ENCODE measurements at places on chromosomes 6 and 20.

- DNase-seq: no peak
Observed at GRCh38 chr6:23181356-23182110, 612.2 kb downstream of the HDGFL1 start.

- no peak for DNase-seq
Observed at GRCh38 chr6:36154286-36154685, 24.0 kb downstream of the MAPK13 start.

GRCh38 chr6:128446497-128446896 lies 73.9 kb downstream of the PTPRK start:
- DNase-seq: no peak

- no peak for DNase-seq
Observed at GRCh38 chr20:32333181-32333987, 24.7 kb upstream of the ASXL1 start.

DNA sequence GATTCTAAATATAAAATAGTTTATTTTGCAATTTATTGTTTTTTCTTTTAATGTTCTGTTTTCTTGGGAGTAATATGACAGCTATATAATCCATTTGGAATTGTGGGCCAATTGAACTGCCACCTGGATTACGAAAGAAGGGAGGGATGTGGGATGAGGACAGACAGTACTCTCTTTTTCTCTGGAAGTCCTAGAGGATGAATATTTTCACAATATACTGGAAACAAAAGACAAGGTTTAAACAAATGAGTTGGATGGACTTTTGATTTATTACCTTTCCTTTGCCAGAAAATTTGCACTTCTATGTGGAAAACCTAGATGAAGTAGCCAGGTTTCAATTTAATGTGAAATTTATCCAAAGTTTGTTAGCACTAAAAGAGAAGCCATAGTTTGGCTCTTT lies 325.5 kb upstream of the IMPG1 start:
- DNase-seq: no peak

GRCh38 chr6:360764-361373 lies 30.7 kb upstream of the IRF4 start:
- no peak for DNase-seq

DNA sequence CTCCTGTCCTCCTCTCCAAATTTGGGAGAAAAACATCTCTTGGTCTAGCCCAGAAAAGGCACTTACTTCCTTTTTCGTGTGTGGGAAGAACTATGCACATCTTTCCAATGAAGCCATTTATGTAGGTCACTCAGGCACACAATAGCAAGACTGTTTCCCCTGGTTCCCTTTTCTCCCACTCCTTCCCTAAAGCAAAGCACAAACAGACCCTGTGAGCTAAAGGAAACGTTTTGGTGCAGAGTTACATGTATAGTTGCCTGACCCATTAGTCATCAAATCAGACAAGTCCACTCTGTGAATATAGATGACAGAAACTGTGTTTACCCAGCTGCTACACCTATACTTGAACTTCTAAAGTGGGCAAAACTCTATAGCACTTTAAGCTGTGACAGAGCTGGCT lies 474.6 kb downstream of the COL12A1 start:
- DNase-seq: no peak

DNA sequence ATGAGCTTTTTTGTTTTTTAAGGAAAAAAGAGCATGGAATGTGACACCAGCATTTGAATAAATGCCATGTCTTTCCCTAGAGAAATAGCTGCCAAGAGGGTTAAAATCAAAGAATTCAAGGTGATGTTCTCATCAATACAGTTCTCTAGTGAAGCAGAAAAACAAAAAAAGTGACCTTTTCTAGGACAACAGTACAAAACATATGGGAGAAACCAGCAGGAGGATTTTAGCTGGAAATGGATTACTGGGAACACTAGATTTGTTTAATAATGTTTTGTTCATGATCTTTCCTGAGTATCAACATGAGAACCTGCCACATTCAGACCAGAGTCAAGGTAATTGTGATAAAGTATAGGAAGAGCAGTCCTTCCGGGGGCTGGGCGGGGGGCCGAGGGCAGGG lies 372.2 kb downstream of the LMBRD1 start:
- no peak for DNase-seq

DNA sequence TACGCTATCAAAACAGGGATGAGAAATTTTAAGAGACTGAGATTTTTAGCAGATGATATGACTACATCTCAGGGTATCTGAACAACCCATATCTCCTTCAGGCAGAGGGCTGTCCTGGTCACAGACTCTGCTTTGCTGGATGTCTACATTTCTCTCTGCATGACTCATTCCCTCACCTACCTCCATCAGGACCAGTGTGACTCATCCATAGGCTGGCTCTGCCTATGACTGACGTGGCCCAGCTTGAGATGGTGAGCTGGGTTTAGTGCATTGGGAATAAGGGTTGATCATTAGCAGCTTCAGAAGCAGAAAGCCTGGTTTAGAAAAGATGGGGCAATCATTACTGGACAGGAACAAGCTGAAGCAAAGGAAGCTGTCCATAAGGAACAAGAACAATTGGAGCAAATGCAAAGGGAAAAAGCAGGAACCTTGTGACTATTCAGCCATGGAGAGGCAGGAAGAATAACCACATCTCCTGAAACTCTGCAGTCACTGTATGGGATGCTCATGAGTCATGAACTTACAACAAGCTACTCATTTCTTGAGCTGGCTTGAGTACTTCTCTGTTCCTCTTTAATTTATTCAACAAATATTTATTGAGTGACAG lies 86.4 kb upstream of the CBLN4 start:
- DNase-seq: no peak

DNA sequence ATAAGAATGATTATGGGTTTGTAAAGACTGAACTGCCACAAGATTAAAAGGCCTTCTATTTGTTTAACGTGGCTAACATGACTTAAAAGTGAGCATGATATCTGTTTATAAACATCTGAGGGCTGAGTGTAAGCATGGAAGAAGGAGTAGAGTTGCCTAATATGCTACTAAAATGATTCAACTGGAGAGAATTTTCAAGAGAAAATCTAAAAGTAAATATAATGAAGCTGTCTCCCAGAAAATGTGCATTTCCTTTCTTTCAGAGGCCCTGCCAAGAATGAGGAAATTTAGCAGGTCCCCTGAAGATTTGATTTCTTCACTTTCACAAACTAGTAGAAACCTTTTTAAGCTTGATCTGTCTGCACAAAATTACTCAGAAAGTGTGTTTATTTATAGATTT lies 4.2 kb upstream of the EYA4 start:
- no peak for DNase-seq

GRCh38 chr6:75205776-75206575 lies at the start of gene COL12A1:
Gene COL12A1, minus strand, starts transcription at chr6:75206053. Its CDS starts 3,261 bp downstream, at chr6:75202792.
- no peak for DNase-seq

DNA sequence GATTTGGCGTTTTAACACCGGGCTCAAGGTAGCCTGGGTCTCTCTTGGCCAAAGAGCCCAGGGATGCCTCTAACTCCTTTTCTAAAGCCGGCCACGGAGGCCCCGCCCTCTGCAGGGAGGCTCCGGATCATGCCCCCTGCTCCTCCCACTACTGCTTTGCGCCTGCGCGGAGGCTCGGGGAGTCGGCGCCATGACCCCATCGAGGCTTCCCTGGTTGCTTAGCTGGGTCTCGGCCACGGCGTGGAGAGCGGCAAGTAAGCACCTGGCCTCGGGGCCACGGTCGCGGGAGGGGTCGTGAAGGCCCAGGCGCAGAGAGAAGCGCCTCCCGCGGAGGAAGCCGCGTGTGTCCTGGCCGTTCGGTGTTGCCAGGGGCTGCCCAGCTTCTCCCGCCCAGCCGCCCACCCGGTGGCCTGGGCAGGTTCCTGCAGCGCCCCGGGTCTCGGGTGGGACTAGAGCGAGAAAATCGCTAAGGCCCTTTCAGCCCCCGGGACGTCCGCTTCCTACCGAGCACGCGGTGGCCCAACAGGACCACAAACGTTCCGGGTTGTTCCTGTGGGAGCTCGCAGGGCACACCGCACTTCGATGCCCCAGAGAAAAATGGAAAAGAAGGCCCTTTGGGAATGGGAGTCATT lies at the start of gene SDHAF4:
SDHAF4 (plus strand) TSS at position 180 of the 632 bp plus-strand sequence; CDS start at position 191, 11 bp downstream.
- DNase-seq: peak; percentile 95

DNA sequence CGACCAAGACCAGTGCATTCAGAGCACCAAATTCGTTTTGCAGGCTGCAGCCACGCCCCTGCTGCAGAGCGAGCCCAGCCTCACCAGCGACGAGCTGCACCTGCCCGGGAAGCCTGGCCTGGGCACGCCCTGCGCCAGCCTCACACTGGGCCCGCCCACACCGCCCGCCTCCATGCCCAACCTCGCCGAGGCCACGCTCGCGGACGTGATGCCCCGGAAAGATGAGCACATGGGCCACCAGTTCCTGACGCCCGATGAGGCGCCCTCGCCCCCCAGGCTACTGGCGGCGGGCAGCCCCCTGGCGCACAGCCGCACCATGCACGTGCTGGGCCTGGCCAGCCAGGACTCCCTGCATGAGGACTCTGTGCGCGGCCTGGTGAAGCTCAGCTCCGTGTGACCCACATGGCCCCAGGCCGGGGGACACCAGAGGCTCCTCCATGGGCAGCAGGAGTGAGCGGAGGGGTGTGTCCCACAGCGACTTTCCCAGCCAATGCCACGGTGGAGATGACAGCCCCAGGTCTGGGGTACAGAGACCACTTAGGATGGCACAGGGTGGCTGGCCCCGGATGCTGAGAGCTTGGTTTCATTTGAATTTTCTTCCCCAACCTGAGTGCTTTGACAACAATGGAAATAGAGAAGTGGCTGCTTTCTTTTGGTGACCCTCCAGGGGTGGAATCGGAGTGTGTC lies 150.2 kb upstream of the SNX9 start:
- DNase-seq: no peak

DNA sequence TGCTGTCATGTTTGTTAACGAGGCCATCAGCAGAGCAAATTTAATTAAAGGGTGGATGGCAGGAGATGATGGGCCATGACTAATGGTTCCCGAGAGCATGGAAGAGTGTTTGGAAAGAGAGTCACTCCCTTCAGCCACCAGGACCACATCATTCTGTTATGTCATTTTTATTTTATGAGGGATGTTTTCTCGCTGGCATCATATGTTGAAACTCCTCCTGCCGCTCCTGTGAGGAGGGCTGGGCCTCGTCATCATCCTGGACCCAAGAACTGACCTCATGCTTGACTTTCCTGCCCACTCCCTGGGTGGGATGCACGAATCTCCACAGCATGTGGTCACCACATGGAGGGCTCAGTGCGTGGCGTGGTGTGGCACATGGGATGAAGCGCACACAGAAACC lies 86.4 kb upstream of the FRMD1 start:
- DNase-seq: no peak

DNA sequence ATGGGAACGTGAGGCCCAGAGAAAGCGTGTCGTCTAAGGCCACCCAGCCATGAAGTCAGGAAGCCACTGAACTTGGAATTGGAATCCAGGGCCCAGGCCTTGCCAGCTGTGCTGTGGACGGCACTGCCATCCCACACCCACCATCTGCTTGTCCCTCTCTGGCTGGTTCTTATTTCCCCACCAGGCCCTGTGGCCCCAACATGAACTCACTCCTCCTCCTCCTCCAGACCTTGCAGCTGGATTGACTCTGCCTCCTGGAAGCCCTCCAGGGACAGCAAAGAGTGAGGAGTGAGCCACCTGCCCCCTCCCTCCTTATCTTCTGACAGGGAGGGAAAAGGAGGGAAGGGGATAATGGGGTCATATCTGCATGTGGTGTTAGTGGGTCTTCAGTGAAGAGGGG lies 16.0 kb upstream of the IP6K3 start:
- no peak for DNase-seq

GRCh38 chr6:150723857-150724256 lies 124.2 kb downstream of the PLEKHG1 start:
- DNase-seq: no peak

DNA sequence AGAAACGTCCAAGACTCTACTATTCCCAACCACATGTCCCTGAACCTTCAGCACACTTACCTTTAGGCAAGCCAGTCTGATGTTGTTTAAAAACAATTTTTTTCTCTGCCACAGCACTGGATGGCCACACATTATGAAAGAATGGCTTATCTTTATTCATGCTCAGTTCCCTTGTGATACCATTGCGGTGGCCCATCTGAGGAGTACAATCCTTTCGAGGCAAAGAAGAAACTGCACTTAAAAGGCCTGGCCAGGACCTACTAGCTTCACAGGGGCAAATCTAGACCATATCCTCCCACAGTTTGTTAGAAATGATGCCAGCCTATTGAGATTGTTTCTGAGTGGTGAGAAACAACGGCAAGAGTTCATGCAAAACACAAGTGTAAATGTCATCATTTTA lies 88.4 kb upstream of the PLEKHG1 start:
- no peak for DNase-seq

- DNase-seq: no peak
Observed at GRCh38 chr20:31843881-31844280, 1.5 kb downstream of the FOXS1 start.

DNA sequence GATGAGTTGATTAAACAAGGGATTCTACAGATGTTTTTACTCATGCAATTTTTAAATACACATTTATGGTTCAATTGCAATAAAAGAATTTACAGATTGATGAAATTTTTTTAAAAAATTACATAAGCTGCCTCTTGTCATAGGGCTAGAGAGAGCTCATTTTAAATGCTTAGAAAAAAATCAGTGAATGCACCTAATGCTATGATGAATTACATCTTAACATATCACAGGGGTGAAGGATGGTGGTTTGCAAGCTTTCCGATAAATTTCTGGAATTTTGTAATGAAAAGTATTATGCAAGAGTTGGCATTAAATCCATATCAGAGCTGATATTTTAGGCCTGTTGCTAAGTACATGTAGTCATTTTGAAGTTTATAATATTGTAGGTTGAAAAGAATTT lies 29.6 kb downstream of the DSE start:
- no peak for DNase-seq

DNA sequence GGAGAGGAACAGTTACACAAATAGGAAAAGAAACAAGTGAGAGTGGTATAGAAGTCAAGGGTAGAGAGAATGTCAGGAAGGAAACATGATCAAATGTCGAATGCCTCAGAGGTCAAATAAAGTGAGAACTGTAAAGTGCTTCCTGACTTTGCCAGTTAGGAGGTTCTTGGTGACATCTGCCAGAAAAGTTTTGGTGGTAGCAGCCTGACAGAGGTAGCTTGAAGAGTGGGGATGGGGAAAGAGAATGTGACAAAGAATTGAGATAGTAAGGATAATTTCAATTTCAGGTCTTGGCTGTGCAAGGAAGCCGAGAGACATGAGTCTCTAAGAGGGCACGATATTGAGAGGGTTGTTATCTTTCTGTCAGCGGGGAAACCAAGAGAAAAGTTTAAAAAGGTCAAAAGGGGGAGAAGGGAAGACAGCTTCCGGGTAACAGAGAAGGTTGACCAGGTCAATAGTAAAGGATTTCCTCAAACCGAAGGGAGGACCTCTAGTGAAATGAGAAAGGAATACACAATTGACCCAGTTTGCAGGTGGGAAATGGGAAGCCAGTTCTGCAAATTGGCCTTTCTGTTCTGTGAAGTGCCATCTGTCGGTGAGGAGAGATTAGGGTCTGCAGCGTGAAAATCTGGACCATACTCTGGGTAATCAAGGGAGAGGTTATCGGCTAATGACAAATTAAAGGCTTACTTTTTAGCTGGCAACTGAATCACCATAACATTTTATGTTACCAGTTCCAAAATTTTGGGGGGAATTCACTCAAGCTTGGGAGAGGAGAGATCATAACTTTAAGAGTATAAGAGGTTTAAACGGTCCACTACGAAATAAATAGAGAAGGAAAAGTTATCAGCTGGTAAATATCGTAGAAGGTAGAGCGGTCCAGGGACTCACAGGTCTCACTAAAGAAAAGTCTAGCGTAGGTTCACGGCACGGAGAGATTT lies 973 bp upstream of the BRD2 start:
- DNase-seq: no peak

GRCh38 chr6:56380476-56380875 lies 133.1 kb upstream of the COL21A1 start:
- DNase-seq: no peak
